ENCODE measurements at places on chromosomes 1 and 21.

GRCh38 chr1:228969953-228970800, 234.9 kb downstream of the RHOU start:
- DNase-seq: no peak

- DNase-seq: no peak
Observed at GRCh38 chr1:147757015-147757990, 3.1 kb downstream of the GJA5 start.

- no peak for DNase-seq
Observed at GRCh38 chr21:45449658-45450422, 44.9 kb downstream of the COL18A1 start.

- DNase-seq: no peak
Observed at GRCh38 chr1:161427733-161428516, 60.2 kb upstream of the CFAP126 start.

DNA sequence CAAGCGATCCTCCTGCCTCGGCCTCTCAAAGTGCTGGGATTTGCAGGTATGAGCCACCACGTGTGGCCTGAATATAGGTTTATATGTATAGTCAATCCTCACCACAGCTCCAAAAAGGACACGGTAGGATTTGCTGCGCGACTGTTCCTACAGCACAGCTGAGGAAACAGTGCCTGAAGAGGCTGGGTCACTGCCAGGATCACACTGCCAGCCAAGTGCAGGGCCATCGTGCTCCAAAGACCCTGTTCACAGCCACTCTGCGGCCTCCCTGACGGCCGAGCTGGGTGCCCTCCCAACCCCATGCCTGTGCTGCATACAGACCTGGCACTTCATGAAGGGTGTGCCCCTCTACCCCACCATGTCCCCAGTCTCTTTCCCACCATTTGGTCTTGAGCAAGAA, 71.4 kb downstream of the MRPL37 start:
- no peak for DNase-seq

GRCh38 chr1:186418503-186418902, 42.4 kb downstream of the PDC start:
- no peak for DNase-seq

Data from NCI-H526 (cell line).